NCI-H345 (cell line): ENCODE measurements at places on chromosomes 2 and 18.

DNA sequence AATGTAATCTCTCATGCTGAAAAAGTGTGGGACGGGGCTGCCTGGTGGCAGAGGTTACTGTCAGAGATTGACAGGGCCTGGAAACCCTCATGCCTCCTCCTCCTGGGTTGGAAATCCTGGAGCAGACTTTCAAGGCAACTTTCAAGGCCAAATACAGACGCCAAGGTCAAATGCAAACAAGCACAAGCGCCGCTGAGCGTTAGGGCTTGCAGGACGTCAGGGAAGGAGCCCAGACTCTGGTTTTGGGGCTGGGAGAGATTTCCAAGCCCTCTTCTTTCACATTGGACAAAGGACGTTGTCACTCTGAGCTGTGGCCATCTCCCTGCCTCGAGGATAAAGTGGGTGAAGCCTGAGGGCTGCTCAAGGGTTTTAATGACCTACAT lies 120.1 kb downstream of the TWIST2 start:
- no peak for DNase-seq

DNA sequence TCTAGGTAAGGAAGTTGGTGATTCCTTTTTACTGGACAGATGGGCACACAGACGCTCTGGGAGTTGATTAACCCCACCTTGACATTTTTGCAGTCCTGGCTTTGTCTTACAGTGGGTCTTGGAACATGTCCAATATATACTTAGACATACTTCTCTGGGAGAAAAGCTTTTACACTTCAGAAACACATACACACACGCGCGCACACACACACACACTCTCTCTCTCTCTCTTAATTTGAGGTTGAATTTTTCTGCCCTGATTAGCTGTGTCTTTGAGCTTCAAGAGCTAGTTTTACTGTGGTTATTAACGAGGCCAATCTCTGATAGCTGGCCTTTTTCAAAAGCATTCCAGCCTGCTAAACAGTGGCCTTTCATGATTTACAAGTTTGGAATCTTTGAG lies 215.0 kb downstream of the MYCN start:
- DNase-seq = no peak

- peak; percentile 57 for DNase-seq
Observed at GRCh38 chr2:175203621-175204496, 22.3 kb upstream of the ATP5MC3 start.

GRCh38 chr2:28567061-28567471 lies 71.2 kb downstream of the PLB1 start:
- peak; percentile 67 for DNase-seq

DNA sequence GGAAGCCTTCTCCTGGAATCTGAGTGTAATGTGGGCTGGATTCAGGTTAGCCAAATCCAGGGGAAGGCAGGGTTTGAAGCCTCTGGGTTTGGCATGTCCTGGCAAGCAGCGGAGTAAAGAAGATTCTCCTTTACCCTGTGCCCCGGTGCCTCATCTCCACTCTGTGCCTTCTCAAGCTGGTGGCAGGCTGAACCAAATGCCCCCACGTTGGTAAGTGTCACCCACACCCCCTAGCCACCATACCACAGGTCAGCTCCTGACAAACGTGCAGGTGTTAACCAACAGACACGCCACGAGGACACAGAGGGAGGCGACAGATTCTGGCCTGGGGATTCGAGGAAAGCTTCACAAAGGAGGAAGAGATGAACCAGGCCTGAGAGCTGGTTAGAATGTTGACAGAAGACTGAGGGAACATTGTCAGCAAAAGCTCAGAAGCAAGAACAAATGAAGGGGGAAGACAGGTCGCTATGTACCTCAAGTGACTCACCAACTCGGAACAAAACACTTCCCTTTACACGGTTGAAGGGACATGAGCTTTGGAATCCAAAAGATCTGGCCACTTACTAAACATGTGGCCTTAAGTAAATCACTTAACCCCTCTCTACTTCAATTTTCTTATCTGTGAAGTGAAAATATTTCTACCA lies 85.2 kb upstream of the LCLAT1 start:
- no peak for DNase-seq

DNA sequence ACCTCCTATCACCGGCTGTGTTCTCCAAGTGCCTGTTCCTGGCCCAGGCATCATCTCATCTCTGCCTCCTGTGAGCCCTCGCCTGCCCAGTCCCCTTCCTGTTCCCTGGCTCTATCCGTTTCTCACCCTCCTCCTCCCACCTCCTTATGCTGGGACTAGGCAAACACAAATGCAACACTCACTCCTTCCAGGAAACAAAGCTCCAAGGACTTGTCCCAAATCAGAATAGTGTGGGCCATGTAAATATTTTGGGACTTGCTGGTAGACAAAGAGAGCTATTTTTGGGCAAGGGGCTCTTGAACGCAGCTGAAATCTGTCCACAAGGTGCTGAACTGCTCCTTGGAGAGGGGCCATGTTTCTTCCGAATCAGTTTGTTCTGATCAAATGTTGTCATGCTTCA lies 25.3 kb downstream of the MBP start:
- no peak for DNase-seq

DNA sequence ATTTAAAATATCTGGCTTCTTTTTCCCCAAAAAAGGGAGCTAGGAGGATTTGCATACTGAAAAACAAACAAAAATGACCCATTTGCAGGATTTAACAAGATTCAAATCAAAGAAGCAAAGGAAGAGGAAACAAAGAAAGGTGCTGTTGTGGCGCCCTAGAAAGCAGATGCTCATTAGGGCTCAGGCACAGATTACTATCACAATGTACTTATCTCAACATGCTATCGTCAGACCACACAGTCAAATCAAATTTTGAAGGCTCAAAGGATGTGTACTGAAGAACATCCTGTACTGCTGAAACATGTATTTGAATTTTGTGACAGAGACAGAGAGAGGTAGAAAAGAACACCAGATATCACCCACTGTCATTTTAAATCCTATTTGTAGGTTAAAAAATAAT lies 10.9 kb downstream of the RBMS1 start:
- no peak for DNase-seq

- DNase-seq = no peak
Observed at GRCh38 chr2:15594291-15595256, 2.9 kb downstream of the DDX1 start.

DNA sequence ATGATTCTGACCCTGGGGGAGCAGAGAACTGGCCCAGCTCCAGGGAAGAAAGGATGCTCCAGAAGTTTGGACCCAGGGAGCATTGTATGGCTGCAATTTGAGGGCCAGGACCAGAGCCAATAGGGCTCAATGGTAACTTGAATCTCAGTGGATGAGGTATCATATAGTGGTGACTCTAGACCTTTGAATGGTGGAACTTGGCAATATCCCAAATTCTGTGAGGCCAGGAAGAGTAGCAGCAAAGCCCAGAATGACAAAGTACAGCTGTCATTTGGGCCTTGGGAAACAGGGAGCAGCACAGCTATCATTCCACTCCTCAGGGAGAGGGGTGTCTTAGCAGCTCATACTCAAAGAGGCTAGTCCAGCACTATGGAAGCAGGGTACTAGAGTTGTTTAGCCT lies 332.9 kb upstream of the RBMS1 start:
- no peak for DNase-seq

DNA sequence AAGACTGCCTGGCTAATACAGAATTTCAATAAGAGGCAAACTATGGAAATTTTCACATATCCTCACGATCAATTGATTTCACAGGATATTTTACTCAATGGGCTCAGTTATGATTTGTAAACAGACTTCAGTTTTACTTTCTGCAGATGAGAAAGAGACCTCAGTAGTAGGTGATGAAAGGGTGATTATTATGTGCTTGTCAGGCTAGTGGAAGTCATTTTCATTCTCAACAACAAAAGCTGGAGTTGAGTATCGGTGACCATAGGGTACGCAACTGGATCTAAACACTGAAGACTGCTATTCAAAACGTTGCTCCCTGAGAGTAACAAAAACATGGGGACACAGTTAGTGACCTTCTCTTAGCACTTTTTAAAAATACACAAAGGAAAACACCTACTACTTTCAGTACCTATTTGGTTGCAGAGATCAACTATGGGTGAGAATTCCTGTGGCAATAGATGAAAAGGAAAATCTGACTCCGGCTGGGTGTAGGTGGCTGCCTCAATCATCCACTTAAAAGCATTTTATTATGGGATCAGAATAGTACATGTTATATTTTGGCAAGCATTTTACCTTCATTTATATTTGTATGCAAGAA lies 126.2 kb upstream of the VRK2 start:
- no peak for DNase-seq

DNA sequence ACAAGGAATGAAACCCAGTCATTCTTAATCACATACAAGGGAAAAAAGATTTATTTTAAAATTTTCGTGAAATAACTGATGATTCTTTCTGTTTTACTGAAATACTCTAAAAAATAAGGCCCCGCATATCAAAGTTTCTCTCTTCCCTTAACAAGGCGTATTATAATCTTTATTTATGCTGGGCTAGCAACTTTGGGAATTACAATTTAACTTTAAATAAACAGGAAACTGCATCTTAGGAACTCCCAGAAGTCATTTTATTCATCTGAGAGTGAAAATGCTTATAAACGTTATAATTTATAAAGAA lies 166.7 kb downstream of the TCF4 start:
- DNase-seq = no peak

DNA sequence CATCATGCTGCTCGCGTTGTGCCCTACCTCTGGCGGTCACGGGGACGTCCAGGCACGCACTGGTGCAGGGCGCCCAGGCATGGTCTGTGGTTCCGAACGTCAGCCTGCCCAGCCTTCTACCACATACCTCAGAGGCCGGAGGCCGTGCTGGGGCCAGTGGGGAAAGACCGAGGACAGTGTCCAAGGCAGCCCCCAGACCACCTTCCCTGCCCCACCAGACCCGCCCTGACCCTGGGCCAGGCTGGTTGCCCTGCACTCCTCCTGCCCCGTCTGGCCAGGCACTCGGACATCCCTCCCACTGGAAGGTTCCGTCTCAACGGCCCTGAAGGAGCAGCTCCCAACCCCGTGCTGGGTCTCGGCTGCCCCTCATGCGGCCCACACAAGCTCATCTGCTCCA lies 32.8 kb downstream of the SLC66A2 start:
- no peak for DNase-seq

DNA sequence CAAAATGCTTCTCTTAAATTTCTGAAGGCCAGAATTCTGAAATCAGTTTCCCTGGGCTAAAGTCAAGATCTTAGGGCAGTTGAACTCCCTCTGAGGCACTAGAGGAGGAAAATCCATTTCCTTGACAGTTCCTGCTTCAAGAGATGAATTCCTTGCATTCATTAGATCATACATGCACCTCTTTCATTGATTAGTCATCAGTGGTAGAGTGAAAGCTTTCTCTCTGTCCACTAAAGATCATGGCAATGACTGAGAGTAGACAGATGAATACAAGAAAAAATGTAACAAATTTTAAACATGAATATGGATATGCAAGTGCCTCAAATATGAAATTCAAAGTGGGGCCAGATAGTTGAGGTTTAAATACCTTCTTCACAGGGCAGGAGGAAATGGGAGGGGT lies 693.4 kb upstream of the TMEFF2 start:
- no peak for DNase-seq

GRCh38 chr2:88735853-88736252 lies 44.4 kb downstream of the RPIA start:
- DNase-seq = no peak
